ENCODE measurements at places on chromosomes 7 and 10. TPM values are rescaled to one million over a fixed set of nuclear protein-coding genes. Genes with fewer than 3 reads are reported as not detected.

Gene SMARCD3
- 0.85 TPM for total RNA-seq

Gene CNTNAP2
- total RNA-seq = not detected

Gene PPP1R3A
- total RNA-seq = not detected

Gene WEE2
- not detected for total RNA-seq

Gene INHBA
- 0.60 TPM for total RNA-seq

Gene SFRP5
- total RNA-seq = not detected

Gene MMP21
- 0.34 TPM for total RNA-seq

Gene LAMB1
- 583 TPM for total RNA-seq

Gene MYOF
- total RNA-seq = 467 TPM

DNA sequence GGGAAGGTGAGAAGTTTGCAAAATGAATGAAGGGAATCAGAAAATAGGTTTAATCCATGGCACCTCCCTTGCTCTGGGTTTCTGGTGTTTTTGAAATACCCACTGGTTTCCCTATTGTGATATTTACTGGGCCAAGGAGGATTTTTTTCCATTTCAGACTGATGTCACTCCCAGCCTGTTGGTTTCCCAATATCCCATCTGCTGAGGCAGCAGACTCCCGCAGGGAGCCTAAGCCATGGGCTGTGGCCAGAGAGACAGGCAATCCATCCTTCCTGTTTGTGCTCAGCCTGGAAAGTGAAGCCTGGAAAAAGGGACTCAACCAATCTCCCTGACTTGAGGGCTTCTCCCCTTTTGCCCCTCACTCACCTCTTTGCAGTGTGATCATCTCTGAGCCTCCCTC lies 22.8 kb downstream of the FAM107B start:
- no peak for DNase-seq

- peak; percentile 82 for DNase-seq
These were observed at the start of gene CAV2 for GRCh38 chr7:116499168-116500077. CAV2 (plus strand) TSS chr7:116499738; CDS start chr7:116499782, 44 bp downstream.

DNA sequence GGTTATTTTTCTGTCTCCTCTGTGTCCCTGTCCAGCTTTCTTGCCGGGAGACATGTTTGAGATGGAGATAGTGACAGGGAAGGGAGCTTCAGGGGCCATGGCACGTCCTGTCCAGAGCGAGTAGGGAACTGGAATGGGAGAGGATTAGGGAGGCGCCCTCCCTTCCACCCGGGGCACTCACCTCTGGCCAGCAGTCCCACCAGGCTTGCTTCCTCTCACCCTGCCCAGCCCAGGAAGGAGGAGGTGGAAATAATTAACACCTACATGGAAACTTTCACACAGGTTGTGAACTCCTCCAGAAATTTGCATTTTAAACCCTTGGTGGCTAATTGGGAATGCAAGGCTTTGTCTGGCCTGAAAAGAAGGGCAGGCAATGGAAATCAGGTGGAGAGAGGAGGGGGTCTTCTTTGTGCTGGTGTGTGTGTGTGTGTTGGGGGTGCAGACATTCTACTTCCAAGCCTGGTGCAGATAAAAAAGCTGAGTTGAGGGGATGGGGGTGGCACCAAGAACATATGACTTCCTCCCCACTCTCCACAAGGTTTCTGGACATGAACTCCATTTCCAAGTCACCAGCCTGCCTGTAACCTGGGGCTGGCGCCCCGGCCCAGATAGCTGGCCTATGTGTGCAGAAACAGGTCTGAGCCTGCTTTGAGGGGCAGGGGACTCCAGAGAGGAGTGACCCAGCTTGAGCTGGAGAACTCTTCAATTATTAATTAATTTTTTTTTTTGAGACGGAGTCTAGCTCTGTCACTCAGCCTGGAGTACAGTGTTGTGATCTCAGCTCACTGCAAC lies 199.4 kb downstream of the CYP26A1 start:
- DNase-seq = no peak

DNA sequence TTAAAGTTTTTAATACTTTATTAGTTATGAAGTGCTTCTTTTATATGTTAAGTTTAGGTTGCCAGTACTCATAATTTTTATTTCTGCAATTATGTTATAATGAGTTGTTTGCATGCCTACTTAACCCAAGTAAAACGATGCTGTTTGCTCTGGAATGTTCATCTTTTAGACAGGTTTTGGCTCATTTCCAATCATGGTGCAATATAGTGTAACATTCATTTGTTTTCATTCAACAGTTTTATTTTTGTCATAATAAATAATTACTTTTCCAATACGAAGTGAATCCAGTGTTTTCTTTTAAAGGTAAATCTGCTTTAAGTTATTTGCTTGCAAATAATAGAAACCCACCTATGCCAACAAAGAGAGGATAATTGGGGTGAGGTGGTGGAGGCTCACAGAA lies 22.1 kb downstream of the ARL5B start:
- no peak for DNase-seq

DNA sequence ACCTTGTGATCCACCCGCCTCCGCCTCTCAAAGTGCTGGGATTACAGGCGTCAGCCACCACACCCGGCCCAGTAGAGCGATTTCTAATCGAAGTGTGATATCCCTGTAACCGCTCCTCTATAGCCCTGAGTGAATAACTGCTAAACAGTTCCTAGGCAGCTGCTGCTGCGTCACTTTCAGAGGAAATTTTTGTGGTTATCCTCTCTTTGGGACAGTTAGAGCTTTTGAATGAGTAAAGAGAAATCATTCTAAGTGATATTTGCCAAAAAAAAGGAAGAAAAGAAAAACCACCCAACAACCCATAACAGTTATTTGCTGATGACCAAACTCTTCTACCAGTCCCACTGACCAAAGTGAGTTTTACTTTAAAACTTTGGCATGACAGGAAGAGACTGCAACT lies 59.9 kb downstream of the MKX start:
- no peak for DNase-seq

DNA sequence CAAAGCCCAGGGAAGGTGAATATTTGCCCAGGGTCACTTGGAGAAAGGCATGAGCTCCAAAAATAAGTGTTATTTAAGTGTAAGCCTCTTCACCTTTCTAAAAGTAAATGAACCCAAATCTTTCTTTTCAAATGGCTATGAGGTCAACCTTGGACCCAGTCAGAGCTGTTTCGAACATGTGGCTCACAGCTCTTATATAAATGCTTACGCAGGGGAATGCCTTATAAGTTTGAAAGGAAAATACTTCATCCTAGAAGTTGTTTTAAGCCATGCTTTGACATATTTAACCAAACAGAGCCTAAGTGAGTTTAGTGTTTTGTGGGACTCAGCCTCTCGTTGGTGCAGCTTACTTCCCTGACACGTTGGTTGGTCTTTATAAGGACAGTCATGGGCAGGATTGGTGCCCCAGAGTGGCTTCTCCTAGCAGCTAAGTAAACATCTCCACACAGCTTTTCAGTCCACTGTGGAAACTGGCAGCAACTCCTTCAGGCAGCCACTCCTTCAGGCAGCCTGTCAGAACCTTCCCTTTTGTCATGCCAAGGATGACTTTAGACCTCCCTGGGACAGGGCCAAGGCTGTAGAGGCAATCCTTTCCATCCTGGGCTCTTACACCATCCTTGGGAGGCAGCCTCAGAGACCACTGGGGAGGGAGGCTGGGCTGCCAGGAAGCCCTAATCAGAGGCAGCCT lies 43.6 kb downstream of the MINDY4 start:
- no peak for DNase-seq

DNA sequence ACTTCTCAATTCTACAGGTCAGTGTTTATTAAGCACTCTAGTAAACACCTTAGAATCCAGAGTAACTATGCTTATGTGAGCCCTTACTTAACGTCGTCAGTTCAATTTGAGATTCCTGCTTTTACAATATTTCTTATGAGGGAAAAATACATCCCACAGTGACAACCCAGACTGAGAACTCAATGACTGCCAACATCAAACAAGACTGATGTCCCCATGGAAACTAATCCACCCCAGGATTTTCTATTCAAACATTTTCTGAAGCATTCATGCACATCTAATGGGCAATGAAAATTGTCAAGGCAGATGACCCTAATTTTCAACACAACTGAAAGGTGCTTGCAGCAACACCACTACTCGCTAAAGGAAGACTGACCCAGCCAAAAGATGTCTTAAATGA lies 67.0 kb downstream of the ATE1 start:
- no peak for DNase-seq

DNA sequence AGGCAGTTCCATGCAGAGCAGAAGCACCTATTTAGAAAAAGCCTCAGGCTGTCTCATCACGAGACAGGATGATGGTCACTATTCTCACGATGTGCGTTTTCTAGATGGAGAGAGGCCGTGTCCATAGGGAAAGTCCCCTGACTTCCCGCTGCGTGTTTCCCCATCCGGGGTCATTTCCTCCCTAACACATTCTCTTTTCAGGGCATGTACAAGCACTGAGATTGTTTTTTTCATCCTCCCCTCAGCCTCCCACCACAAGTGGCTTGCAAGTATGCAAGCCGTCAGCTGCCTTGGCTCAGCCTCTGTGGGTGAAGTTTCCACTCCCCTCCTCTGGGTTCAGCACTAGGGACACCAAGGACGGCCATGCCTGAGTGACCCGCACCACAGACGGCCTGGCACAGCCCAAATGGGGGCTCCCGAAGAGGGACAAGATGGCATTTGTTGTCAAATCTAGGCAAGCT lies 2.7 kb upstream of the CALML5 start:
- DNase-seq = peak; percentile 20

- no peak for DNase-seq
These were observed 13.6 kb upstream of the C10orf120 start for GRCh38 chr10:122713091-122713885.

DNA sequence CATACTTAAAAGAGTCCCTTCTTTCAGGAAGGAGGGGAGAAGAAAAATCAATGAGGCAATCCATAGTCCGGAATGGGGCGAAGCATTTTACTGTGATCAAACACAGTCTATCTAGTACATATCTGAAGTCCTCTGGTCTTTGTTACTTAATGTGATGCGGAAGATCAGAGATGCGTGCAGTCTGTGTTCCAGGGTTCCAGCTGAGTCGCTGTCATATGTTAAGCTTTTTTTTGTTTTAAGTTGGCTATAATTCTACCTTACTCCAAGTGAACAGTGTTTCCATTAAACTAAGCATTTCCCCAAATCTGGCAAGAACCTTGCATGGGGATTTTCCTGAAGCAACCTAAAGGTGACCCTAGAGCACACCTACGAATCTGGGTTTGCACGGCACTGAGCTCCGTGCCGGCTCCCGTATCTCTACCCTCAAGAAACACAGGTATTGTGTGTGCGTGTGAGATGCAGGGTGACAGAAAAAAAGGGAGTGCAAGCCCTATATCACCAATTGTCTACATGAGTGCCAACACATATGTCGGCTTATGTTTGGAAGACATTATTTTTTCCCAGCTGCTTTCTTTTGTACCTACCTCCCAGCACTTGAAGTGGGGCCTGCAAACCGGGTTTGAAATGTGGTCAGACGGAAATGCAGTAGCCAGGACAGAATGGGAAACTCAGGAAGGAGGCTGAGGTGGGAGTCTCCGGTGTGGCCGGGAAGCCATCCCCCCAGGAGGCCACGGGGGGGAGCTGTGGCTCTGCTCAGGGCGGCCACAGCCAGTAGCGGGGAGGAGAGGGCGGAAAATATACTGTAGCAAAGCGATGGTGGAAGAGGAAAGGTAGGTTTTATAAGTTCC lies 435.8 kb upstream of the MGMT start:
- DNase-seq = peak; percentile 80

- no peak for DNase-seq
These were observed 467.1 kb downstream of the PARD3 start for GRCh38 chr10:34348021-34348420.

GRCh38 chr10:15163253-15163828 lies 5.2 kb downstream of the NMT2 start:
- DNase-seq = peak; percentile 45

- no peak for DNase-seq
These were observed 53.1 kb upstream of the NKX6-2 start for GRCh38 chr10:132839061-132839460.

- peak; percentile 94 for DNase-seq
These were observed at the start of gene STEAP2 for GRCh38 chr7:90211391-90212148. STEAP2 (plus strand) TSS chr7:90211740; CDS start chr7:90225083, 13,343 bp downstream.

- no peak for DNase-seq
These were observed 497.3 kb downstream of the SORCS3 start for GRCh38 chr10:105138358-105138757.

GRCh38 chr10:70437721-70438120 lies 3.8 kb downstream of the NODAL start:
- no peak for DNase-seq

GRCh38 chr10:116170815-116171250 lies 102.2 kb downstream of the GFRA1 start:
- peak; percentile 16 for DNase-seq

GRCh38 chr10:52752801-52753445 lies 19.7 kb downstream of the MBL2 start:
- DNase-seq = no peak

GRCh38 chr7:45888185-45888992 lies at the start of gene IGFBP1:
IGFBP1 (plus strand) TSS chr7:45888488; CDS start chr7:45888653, 165 bp downstream.
- peak; percentile 56 for DNase-seq

GRCh38 chr10:78291722-78292121 lies 258.1 kb downstream of the RPS24 start:
- no peak for DNase-seq

- no peak for DNase-seq
These were observed 12.0 kb upstream of the TMEM26 start for GRCh38 chr10:61465171-61465496.

GRCh38 chr10:126059076-126059826 lies 162.9 kb downstream of the FANK1 start:
- DNase-seq = peak; percentile 31

DNA sequence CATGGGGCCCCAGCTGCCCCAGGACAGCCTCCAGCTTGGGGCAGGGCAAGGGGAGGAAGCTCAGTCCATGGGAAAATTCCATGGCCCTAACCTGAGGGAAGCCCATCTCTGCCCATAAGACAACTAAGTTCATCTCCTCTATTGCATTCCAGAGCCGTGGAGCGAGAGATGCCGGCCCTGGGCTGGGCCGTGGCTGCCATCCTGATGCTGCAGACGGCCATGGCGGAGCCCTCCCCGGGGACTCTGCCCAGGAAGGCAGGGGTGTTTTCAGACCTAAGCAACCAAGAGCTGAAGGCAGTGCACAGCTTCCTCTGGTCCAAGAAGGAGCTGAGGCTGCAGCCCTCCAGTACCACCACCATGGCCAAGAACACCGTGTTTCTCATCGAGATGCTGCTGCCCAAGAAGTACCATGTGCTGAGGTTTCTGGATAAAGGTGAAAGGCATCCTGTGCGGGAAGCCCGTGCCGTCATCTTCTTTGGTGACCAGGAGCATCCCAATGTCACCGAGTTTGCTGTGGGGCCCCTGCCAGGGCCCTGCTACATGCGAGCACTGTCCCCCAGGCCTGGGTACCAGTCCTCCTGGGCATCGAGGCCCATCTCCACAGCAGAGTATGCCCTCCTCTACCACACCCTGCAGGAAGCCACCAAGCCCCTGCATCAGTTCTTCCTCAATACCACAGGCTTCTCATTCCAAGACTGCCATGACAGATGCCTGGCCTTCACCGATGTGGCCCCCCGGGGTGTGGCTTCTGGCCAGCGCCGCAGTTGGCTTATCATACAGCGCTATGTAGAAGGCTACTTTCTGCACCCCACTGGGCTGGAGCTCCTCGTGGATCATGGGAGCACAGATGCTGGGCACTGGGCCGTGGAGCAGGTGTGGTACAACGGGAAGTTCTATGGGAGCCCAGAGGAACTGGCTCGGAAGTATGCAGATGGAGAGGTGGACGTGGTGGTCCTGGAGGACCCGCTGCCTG lies 4.3 kb downstream of the AOC1 start:
- DNase-seq = no peak

All from dermis blood vessel endothelial cell (primary cell).